Neural progenitor cell (in vitro differentiated cells): ENCODE measurements at places on chromosomes 1 and 21.

- H3K27ac ChIP-seq, result no peak overlapping the region
- peaks cover 13% of the 10 kb centered on the region for H3K4me1 ChIP-seq
- no peaks in the 10 kb centered on the region for H3K36me3 ChIP-seq
- DNase-seq, result no peak
These were observed 22.4 kb upstream of the BCAR3 start for GRCh38 chr1:93704052-93704451.

- H3K36me3 ChIP-seq, result no peaks in the 10 kb centered on the region
- H3K4me3 ChIP-seq, result no peak overlapping the region
- no peaks in the 10 kb centered on the region for H3K27me3 ChIP-seq
- no peak for DNase-seq
- no peak overlapping the region for H3K27ac ChIP-seq
These were observed 110.5 kb upstream of the SERBP1 start for GRCh38 chr1:67540733-67541125.

DNA sequence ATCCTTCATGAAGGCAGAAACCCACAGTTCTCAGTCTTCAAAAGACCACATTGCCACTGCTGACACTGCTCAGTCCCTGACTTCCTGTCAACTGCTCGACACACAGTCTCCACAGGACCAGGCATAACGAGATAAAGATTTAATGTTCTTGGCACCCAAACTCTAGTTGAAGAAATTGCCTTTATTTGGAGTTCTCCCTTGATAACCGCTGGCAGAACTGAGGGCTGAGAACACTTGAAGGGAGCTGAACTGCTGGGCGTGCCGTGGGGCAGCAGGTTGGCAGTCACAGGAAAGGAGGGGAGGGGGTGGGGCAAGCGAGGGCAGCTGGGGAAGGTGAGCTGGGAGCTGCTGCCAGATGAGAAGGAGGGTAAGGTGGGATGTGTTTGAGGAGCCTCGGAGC, 15.9 kb downstream of the HENMT1 start:
- H3K4me3 ChIP-seq, result no peak overlapping the region
- H3K4me1 ChIP-seq, result no peaks in the 10 kb centered on the region
- DNase-seq, result no peak
- H3K27me3 ChIP-seq, result no peaks in the 10 kb centered on the region

DNA sequence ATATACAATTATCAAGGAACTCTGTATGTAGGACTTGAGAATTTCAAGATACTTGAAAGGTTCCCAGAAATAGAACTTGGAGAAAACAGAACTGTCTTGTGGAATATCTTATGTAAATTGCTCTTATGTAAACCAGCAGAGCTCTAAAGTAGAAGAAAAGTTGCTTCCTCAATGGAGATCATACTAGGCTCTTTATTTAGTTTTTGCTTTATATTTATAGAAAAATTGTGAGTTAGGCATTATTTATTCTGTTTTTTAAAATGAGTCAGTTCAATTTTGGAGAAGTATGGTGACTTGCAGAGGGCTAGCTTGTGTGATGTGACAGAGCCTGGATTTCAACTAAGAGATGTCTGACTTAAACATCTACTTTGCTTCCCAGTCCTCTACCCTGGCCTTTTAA, 40.4 kb downstream of the ATP6V1G3 start:
- no peak overlapping the region for H3K4me3 ChIP-seq
- H3K27ac ChIP-seq, result no peak overlapping the region
- H3K36me3 ChIP-seq, result no peaks in the 10 kb centered on the region
- DNase-seq, result no peak

DNA sequence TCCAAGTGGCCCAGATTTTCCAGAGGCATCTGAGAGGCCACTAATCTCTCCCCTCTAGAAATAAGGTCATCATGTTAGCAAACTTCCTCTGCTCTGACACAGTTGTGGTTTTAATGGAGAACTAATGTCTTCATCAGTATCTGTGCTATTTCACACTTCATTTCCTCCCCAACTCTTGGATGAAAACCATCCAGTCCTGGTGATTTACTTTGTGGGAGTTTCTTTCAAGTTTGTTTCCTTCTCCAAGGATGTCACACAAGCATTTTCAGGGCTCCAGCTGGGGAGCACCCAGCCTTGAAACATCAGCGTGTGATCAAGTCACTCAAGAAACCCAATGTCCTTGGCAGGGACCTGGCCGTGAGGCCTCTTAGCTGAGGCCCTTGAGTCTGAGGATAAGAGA, 38.8 kb downstream of the TBX15 start:
- DNase-seq, result no peak
- H3K36me3 ChIP-seq, result no peaks in the 10 kb centered on the region
- no peaks in the 10 kb centered on the region for H3K27me3 ChIP-seq

GRCh38 chr21:37886120-37886519, 30.1 kb downstream of the KCNJ6 start:
- no peaks in the 10 kb centered on the region for H3K4me1 ChIP-seq
- H3K27ac ChIP-seq, result no peak overlapping the region
- no peaks in the 10 kb centered on the region for H3K36me3 ChIP-seq
- no peak overlapping the region for H3K4me3 ChIP-seq
- H3K27me3 ChIP-seq, result no peaks in the 10 kb centered on the region

DNA sequence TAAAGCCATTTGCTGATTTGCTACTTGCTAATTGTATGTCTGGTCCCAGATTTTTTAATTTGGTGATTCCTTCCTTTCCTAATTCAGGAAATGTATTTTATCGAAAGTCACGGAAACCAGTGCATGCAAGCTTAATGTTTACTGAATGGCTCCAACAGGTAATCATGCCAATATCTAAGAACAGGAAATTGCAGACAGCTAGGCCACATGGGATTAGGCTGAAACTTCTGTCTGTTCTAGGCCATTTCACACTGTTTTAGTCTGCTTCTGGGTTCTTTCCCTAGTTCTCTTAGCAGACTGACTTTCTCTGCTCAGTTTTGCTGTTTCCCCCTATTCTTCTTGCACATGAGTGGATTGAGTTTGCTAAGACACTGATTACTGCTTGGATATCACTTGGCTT, 111.4 kb downstream of the NTNG1 start:
- peaks cover 13% of the 10 kb centered on the region for H3K4me1 ChIP-seq
- H3K36me3 ChIP-seq, result no peaks in the 10 kb centered on the region
- H3K27ac ChIP-seq, result no peak overlapping the region
- no peak overlapping the region for H3K4me3 ChIP-seq

GRCh38 chr1:162823231-162823630, 32.7 kb downstream of the HSD17B7 start:
- H3K27me3 ChIP-seq, result peaks cover 21% of the 10 kb centered on the region
- H3K4me1 ChIP-seq, result peaks cover 6% of the 10 kb centered on the region
- no peak for DNase-seq
- no peak overlapping the region for H3K4me3 ChIP-seq
- H3K27ac ChIP-seq, result no peak overlapping the region

GRCh38 chr1:86138746-86139145, 17.8 kb downstream of the COL24A1 start:
- no peak for DNase-seq
- H3K27ac ChIP-seq, result no peak overlapping the region
- H3K4me1 ChIP-seq, result no peaks in the 10 kb centered on the region
- H3K4me3 ChIP-seq, result no peak overlapping the region
- H3K36me3 ChIP-seq, result no peaks in the 10 kb centered on the region
